Urinary bladder (tissue), 4 donors: ENCODE measurements at places on chromosomes 13 and 19. TPM values are rescaled to one million over a fixed set of nuclear protein-coding genes. Genes with fewer than 3 reads are reported as not detected.

Gene NUFIP1
- 3.5 TPM for polyA plus RNA-seq

- DNase-seq, result no peak
Observed at GRCh38 chr13:58406545-58406944, 775.0 kb downstream of the PCDH17 start.

Gene ZNF223
- polyA plus RNA-seq, result 3.6 TPM

Gene GPR18
- polyA plus RNA-seq, result not detected

Gene FAM216B
- not detected for polyA plus RNA-seq

GRCh38 chr19:2282862-2283237, 875 bp upstream of the PEAK3 start:
- DNase-seq, result no peak

Gene KLK14
- 0.29 TPM for polyA plus RNA-seq

Gene ZNF490
- 1.0 TPM for polyA plus RNA-seq

Gene PRR12
- polyA plus RNA-seq, result 20.3 TPM

Gene CGB1
- polyA plus RNA-seq, result not detected

DNA sequence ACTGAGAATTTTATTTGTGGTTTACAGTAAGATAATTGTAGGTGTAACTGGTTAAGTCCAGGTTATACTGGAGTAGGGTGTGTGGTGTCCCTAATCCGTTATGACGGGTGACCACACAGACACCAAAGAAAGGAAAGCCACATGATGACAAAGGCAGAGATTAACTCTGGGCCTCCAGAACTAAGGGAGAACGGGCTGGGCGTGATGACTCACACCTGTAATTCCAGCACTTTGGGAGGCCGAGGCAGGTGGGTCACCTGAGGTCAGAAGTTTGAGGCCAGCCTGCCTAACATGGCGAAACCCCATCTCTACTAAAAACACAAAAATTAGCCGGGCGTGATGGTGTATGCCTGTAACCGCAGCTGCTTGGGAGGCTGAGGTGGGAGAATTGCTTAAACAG, 10.2 kb upstream of the FUT2 start:
- no peak for DNase-seq

Gene DAPK3
- polyA plus RNA-seq, result 129 TPM

DNA sequence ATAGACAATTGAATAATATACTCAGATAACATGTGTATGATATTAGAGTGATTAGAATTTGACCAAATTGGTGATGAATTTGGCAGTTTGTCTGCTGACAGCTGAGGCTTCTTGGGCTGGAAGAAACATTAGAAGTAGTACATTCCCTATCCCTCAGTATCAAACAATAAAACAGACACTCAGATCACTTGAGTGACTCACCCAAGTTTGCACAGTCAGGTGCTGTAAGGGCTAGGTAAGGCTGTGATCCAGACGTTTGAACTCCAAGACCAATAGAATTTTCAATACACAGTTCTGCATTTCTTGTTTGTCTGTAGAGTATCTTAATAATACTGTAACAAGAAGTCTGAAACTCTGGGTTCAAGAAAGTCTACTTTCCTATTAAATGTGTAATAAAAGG, 223.5 kb downstream of the POSTN start:
- DNase-seq, result no peak

DNA sequence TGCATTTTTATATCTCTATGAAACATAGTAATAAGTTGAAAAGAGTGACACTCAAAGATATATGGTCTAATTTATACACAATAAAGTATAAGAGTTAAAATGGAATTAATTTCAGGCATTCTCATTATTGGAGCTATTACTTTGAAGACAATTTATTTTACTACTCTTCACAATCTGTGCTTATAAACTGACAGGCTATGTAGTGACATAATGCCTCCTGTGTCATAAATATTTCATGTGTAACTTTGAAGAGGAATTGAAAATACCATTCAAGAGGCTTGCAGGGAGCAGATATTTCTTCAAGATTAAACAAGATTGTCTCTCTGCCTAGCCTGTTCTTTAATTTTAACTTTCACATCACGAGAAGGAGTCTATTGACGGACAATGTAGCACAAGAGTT, 1881.5 kb upstream of the PCDH20 start:
- DNase-seq, result no peak

DNA sequence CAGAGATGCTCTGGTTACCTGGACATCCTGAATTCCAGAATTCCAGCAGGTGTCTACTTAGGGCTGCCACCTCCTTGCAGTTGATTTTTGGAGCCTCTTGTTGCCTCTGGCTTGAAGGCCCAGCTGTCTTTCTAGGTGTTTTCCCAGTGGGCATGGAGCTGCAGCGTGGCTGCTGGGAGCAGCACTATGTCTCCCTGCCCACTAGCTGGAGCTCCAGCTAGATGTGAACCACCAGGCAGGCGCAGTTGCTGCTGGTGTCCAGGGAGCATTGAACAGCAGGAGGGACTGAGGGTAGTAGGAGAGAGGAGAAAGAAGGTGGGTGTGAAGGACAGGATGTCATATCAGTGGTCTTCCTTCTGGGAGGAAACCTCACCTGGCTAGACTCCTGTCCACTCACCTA, 9.9 kb upstream of the SELENOW start:
- DNase-seq, result no peak
